ENCODE measurements at places on chromosomes 6 and 20. TPM values are rescaled to one million over a fixed set of nuclear protein-coding genes. Genes with fewer than 3 reads are reported as not detected.

GRCh38 chr20:63580796-63581461 is 6.9 kb upstream of the HELZ2 start:
- no peak for DNase-seq

DNA sequence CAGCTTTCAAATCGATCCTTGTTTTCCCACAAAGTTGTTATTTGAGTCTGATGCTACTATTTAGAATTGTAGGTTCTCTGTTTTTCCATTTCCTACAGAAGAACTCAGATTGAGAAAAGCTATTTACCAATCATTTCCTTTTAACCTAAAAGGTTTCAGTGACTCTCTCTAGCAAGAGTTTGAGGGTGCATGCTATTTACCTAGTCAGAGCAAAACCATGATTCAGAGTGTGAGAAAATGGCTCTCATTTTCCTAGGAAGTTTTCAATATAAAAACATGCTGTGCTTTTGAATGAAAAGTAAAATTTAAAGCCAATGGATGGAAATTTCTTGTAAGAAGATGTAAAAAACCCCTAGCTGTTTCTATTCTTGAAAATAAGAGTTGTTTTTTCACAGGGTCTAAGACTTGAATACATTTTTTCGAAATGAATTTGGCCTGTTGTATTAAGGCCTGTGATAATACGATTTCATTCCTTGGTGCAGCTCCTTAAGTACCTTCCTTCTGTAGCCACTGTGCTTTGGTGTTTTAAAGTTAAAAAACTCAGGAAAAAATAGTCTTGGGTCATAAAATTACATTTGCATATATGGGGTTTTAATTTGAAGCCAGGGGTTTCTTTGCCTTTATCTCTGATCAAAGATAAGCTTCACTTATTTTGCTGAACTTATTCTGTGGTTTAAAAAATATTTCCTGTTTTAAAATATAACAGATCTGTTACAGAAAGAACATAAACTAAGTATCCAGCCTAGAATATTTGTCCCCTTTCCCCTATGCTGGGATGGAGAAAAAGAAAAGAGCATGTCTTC is 18.0 kb upstream of the RSPH3 start:
- DNase-seq: no peak

- DNase-seq: no peak
These were observed 12.8 kb downstream of the RNF114 start for GRCh38 chr20:49948809-49949507.

DNA sequence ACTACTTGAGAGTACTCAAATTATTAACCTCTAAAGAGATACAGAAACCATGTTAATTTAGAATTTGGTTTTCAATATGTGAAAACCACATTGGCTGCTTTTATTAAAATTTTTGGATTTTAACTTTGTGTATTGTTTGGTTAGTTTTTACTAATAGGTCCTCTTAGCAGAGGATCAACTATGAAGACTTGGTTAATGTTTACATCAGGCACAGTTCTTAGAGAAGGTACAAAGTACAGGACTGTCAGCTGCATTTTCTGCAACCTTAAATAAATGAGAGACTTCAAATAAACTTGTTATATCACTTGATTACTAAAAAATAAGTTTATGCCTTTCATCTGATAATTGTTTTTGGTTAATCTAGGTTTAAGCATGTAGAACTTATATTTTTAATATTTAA is 89.1 kb downstream of the PHF3 start:
- no peak for DNase-seq

DNA sequence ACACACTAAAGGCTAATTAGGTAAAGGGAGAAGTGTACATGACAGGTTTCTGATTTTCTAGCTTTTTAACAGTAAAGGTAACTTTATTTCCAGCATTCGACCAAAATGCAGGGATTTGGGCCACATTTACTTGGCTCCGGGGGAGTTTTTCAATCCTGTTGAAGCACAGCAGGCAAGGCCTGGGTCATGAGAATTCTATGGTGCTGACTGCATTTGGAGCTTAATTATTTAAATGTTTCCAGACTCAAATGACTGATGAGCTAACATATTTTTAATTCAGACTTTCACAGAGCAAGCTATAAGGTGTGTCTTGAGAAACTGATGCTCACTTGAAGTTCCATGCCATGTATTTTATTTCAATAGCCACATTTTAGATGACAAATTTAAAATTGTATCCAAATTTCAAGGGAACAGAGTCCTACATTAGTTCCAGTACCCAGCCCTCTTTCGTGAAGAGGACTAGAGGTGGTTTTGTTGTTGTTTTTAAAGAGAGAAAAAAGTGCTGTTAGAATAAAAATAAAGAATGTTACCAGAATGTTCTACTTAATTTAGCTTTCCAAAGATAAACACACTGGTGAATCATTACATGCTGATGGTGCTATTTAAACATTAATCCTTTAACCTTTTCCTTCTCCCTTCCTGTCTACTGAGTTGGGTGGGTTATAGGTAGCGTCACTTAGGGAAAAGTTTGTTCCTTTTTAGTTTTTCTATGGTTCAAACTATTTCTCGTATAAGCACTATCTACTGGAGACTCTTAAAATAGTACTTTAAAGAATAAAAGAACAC is 82.3 kb upstream of the PHACTR2 start:
- no peak for DNase-seq

- DNase-seq: no peak
These were observed 39.8 kb downstream of the PRDM1 start for GRCh38 chr6:106125925-106126435.

- no peak for DNase-seq
These were observed 117.7 kb downstream of the KIF13A start for GRCh38 chr6:17869753-17870050.

DNA sequence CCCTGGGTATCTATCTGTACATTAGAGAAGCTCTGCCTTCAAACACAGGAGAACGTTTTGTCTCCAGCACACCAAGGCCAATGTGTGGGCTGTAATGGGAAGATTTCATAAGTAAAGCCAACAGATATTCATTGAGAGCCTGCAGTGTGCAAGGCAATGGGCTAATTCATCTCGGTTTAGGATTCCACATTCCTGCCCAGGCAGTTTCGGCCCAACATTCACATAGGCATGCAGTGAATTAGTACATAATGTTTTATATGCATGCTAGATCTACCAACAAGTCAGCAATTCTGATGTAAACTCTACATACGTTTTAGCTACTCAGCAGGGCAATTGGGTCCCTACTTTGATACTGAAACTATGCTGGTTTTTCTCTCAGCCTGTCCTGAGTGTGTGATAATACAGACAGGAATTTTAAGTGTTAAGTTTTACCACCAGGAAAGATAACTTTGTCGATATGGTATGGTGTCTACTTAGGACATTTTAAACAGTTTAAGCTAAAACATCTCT is 46.9 kb upstream of the NAA20 start:
- DNase-seq: no peak

DNA sequence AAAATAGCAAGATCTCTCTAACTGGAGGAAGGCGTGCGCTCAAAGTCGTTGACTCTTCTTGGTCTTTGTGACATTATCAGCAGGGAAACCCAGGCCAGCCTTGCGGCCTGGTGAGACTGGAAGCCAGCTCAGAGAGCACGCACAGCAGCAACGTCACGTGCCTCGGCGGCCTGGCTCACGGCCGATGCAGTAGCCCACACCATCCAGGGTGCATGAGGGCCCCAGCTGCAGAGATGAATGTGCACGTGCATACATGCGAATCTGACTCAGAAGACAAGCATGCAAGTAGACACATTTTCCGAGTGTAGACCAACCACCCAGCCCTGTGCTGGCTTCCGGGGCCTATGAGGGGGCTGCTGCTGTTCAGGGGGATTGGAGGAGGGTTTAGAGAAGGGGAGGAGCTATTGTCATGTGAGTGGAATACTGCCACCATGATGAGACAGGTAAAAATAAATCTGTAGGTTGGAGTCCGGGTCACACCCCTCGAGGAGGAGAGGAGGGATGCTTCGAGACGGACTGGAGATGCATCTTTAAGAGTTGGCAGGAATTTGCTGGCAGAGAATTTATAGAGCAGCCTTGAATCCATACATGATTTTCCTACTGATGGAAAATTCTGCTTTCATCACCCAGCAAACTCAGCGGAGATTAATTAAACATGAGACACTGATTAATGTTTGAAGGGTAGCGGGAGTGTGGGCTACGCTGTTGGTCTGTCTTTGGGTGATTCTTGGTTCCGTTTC is 388.2 kb downstream of the CDH4 start:
- DNase-seq: no peak

HLA-DOA gene
- polyA plus RNA-seq: 2.7 TPM

EDN1 gene
- 3.2 TPM for polyA plus RNA-seq

DLK2 gene
- polyA plus RNA-seq: 3.2 TPM

Data from muscle of back (tissue), 13 donors.